ENCODE measurements at places on chromosomes 16 and 17.

DNA sequence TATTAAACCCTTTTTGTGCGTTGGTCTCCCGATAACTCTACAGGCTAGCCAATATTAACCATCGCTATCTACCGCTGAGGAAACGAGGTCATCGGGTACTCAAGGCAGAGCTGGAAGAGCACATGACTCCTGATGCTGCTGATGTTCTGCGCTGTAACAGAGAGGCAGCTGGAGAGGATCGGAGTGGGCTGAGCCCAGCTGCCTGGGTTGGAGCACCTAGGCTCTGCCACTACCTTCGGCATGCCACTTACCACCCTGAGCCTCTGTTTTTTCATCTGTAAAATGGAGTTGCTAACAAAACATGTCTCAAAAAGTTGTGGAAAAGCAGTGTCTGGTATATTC, 432 bp upstream of the SLC46A1 start:
- no peak for DNase-seq

- DNase-seq: no peak
Observed at GRCh38 chr17:57569021-57569420, 176.1 kb downstream of the CCDC182 start.

- DNase-seq: no peak
Observed at GRCh38 chr16:88296437-88297177, 86.2 kb upstream of the ZNF469 start.

DNA sequence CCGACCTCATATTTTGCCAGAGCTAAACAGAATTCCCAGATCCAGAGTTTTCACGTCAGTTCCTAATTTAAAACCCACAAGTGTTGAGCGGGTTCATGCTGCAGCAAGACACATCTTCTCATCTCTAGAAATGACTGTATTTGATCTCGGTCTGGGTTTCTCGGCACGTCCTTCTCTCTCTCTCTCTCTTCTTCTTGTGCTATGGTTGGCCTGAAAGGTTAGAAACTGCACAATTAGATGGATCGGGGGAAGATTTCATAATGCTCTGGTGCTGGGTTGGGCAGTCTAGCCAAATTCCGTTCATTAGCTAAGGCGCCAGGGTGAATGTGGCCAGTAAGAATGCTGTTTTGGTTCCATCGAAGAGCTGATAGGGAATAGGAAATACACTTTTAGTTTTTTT, 158.9 kb upstream of the NOG start:
- DNase-seq: no peak

GRCh38 chr17:21417921-21418320, 41.8 kb downstream of the KCNJ12 start:
- DNase-seq: no peak

GRCh38 chr16:67563708-67564468, 1.6 kb downstream of the CTCF start:
- DNase-seq: peak; percentile 50

- DNase-seq: peak; percentile 46
Observed at GRCh38 chr17:53353919-53354351, 468.8 kb upstream of the KIF2B start.

DNA sequence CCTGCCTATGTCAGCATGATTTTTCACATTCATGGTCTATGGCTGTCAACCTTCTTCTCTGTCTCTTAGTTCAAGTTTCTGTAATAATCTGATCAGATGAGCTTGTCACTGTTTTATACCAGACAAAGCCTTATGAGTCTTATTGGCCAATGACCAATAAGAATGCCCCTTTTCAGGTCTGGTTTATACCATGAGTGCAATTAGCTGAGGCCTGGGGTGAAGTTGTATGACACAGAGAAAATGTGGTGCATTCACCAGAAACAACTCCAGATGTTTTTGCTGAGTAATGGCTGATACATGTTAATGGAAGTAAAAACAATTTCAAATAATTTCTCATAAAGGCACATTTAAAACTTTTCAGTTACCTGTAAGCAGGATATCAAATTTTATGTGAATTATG, 218.6 kb upstream of the CDH8 start:
- no peak for DNase-seq

GRCh38 chr16:7612671-7613070, 280.0 kb downstream of the RBFOX1 start:
- no peak for DNase-seq

- DNase-seq: peak; percentile 82
Observed at GRCh38 chr17:41579484-41580243, 7.0 kb downstream of the KRT14 start.

GRCh38 chr16:3755249-3755648, 37.9 kb upstream of the TRAP1 start:
- DNase-seq: no peak

Measured in right forelimb (tissue), 1 donor.